ENCODE measurements at places on chromosomes 7 and 10. TPM values are rescaled to one million over a fixed set of nuclear protein-coding genes. Genes with fewer than 3 reads are reported as not detected.

The ZC3HAV1 gene
- 20.9 TPM for total RNA-seq

The OR2A12 gene
- total RNA-seq, result not detected

The HOXA10 gene
- 2.8 TPM for total RNA-seq

The CHCHD1 gene
- 18.6 TPM for total RNA-seq

The LRIT2 gene
- not detected for total RNA-seq

The CTNNA3 gene
- 7.1 TPM for total RNA-seq

The CHPF2 gene
- 18.5 TPM for total RNA-seq

The CYP3A4 gene
- total RNA-seq, result 2.6 TPM

The ACSM6 gene
- 4.5 TPM for total RNA-seq

The THSD7A gene
- total RNA-seq, result 6.9 TPM

The ABCA13 gene
- total RNA-seq, result 5.6 TPM

The OR2A7 gene
- 12.5 TPM for total RNA-seq

The GAD2 gene
- total RNA-seq, result not detected

The EBLN1 gene
- not detected for total RNA-seq

The GRID2IP gene
- total RNA-seq, result 0.30 TPM

The NPSR1 gene
- not detected for total RNA-seq

The POT1 gene
- total RNA-seq, result 72.1 TPM

The SPACDR gene
- total RNA-seq, result 0.49 TPM

The GPR15LG gene
- total RNA-seq, result 2.1 TPM

The MYPN gene
- 9.4 TPM for total RNA-seq

The SEMA4G gene
- 1.9 TPM for total RNA-seq

The CYP26C1 gene
- not detected for total RNA-seq

The LRRD1 gene
- 0.30 TPM for total RNA-seq

The CACNB2 gene
- total RNA-seq, result 2.6 TPM

The SCIN gene
- 0.99 TPM for total RNA-seq

The PRKCQ gene
- total RNA-seq, result 2.7 TPM

The XRCC2 gene
- total RNA-seq, result 3.6 TPM

The MEST gene
- total RNA-seq, result 357 TPM

The LIPN gene
- 8.2 TPM for total RNA-seq

The PARD3 gene
- total RNA-seq, result 72.5 TPM

The SH2B2 gene
- 2.0 TPM for total RNA-seq

The HIF1AN gene
- 13.0 TPM for total RNA-seq

The C10orf105 gene
- under 0.01 TPM for total RNA-seq

The TRIM50 gene
- total RNA-seq, result 0.20 TPM

The RGS10 gene
- total RNA-seq, result 34.0 TPM

The ITGA8 gene
- total RNA-seq, result 17.5 TPM

Measured in skin of body (tissue), 3 donors.